Stimulated activated naive CD8-positive, alpha-beta T cell treated with anti-CD3 and anti-CD28 coated beads, Interleukin-15, amount 100 ng/mL, for 72 hours (primary cell): ENCODE measurements at places on chromosomes 13 and 19.

DNA sequence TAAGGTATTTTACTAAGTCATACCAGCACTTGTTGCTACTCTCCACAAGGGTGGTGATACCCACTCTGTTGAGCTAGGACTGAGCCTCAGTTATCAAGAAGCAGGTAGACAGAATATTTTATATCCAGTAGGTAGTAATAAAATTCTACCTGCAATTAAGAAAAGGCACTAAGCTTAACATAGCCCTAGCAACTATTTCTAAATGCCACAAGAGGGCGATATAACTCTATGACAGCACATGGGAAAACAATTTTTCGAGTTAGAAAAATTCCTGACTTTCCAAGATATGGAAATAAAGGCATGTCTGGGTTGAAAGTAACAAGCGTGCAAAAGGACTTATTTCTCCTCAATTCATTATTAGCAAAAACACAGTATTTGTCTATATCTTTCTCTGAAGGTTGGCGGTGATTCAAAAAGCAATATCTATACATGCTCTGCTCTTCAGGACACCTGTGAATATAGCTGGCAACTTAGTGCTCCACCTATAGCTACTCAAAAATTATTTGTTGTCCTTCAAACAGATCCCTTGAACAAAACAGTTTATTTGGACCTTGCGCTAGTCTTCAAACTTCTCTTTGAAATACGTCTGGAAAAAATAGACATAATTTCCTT is 14.7 kb downstream of the CCDC169 start:
- no peak for DNase-seq

DNA sequence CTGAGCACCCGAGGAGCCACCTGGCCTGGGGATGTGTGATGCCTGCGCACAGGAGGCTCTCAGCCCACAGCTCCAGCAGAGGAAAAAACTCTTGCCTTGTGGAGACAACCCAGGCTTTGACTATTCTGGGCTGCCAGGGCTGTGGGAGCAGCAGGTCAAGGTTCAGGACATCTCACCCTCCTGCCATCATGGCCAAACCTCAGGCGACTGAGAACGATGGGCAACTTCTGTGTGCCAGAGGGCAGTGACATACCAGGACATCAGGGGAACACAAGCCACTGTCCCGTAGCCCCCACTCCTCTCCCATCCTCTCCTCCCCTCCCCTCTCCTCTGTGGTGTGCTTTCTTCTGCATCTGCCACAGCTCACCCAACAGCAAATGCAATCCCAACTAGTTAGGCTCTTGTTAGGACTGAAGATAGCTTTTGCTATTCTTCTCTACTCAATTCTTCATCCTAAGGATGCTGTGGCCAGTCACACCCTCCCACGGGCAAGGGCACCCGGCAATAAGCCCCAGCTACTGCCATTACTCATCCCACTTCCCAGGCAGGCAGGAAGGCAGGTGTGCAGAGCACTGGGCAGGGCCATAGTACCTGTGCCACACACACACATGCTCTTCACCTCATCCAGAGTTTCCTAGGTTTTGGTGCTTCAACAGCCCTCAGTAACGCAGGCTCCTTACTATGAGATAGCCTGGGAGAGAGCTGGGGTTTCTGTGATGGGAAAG is 16.8 kb downstream of the ELL start:
- no peak for DNase-seq

- DNase-seq, result no peak
Measured at GRCh38 chr19:16822648-16823047, 6.5 kb upstream of the SIN3B start.

GRCh38 chr13:36681894-36682624 is 8.2 kb downstream of the SERTM1 start:
- no peak for DNase-seq

GRCh38 chr13:96519380-96519779 is 429.5 kb downstream of the HS6ST3 start:
- DNase-seq, result no peak

DNA sequence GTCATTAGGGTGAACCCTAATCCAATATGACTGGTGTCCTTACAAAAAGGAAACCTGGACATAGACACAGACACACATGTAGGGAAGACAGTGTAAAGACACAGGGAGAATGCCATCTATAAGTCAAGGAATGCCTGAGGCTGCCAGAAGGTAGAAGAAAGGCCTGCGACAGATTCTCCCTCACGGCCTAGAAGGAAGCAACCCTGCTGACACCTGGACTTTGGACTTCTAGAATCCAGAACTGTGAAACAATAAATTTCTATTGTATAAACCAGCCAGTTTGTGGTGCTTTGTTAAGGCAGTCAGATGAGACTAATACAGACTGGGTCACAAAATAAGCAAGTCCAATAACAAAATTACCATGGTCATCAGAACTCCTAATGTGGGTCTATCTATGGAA is 120.4 kb downstream of the ENOX1 start:
- DNase-seq, result no peak

DNA sequence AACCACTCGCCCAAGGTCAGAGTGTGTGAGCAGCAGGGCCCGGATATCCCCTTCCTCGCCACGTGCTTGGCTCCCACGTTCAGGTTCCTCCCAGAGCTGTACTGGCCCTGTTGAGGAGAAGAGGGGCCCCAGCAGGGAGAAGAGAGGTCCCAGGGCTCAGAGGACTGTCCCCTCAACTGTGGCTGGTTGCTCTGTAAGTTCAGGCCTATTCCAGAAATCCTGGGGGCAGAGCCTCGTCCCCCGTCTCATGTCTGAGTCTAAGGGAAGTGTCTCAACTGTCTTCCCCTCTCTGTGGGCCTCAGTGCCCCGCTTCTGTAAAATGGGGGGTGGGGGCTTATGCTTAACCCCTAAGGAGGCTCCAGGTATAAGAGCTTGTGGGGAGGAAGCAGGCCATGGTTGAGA is 3.9 kb downstream of the PPP5C start:
- DNase-seq, result no peak

DNA sequence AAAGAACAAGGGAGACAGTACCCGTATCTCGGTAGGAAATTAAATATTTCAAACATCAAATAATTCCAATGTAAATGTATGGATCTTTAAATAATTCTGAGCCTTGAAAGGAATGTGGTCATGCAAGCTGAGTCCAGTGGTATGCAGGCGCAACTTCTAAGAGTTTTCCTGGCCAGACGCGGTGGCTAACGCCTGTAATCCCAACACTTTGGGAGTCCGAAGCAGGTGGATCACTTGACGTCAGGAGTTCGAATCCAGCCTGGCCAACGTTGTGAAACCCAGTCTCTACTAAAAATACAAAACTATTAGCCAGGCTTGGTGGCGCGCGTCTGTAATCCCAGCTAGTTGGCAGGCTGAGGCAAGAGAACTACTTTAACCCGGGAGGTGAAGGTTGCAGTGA is 1.1 kb upstream of the ZNF845 start:
- DNase-seq, result no peak

DNA sequence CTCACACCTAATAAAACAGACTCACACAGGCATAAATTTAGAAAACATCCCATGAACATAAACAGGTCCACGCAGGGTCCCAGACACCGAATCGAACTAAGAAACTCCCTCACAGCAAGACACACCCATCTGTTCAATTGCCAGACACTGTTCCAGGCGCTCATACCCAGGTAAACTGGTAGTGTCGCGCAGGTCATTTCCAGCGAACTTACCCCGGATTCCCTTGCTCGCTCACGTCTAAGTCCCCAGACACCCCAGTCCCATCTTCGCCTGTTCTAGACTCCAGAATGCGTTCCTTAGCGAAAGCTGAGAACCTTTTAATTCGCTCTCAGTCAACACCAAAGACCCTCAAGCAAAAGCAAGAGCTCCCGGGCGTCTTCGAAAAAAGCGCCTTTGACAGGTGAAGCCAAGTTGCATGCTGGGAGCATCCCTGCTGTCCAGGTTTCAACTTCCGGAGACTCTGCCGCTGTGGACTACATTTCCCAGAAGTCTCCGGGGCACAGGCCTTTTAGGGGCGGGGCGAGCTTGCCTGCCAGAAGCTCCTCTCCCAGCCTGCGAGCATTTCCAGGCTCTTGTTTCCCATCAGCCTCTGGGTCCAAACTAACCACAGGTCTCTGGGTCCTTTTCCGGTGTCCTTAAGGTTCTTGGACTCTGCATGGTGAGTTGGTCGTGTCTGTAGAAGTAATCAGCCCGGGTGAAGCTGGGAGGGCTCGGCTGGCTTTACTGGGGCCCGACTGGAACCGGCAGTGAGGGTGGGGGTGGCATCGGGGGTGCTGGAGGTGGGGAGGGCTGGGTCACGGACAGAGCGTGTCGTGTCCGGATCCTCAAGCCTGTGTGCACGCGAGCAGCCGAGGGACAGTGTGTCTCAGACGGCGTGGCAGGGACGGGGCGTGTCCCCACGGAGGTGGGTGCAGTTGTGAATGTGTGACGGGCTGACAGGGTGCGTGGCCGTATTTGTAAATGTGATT is at the start of gene ZNF283:
Gene ZNF283, plus strand, starts transcription at position 535 of the 968 bp plus-strand sequence. CDS start 6,184 bp downstream, outside the sequence.
- peak; percentile 84 for DNase-seq

- no peak for DNase-seq
Measured at GRCh38 chr13:66700117-66700601, 530.0 kb downstream of the PCDH9 start.

DNA sequence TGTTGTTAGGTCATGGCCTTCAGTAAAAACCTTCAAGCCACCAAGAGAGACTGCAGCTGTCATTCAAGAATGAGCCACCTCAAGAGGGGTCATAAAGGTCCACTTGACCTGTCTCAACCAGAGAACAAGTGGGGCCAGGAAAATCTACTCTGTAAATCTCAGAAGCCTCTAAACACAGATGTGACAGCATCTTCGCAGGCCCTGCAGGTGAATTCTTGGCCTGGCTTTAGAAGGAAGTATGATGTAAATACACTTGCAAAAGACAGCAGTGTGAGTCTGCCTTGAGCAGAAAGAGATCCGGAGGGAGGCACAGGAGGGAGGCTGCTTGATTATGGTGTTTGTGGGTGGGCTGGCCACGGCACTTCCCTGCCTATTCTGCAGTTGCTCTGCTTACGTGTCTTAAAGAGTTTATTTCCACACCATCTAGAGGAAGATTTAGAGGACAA is 1082.9 kb downstream of the UQCRFS1 start:
- DNase-seq, result no peak

DNA sequence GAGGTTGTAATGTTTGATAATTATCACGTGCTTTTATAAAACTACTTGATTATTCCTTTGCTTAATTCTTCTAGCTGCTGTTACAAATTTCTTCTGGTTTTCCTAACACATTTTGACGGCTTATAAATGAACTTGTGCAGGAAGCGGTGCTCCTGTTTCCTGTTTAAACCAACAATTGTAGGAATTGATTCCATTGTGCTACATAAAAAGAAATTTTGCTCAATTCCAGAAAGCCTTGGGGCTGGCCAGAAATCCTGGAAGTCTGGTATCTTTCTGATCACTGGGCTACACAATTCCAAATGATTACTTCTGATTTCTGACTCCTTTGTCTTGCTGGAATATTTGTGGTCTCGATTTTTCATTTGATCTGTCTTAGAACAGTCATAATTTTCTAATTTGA is 14.9 kb downstream of the RFC3 start:
- no peak for DNase-seq

- peak; percentile 36 for DNase-seq
Measured at GRCh38 chr13:25300861-25301346, 521 bp upstream of the NUP58 start.

DNA sequence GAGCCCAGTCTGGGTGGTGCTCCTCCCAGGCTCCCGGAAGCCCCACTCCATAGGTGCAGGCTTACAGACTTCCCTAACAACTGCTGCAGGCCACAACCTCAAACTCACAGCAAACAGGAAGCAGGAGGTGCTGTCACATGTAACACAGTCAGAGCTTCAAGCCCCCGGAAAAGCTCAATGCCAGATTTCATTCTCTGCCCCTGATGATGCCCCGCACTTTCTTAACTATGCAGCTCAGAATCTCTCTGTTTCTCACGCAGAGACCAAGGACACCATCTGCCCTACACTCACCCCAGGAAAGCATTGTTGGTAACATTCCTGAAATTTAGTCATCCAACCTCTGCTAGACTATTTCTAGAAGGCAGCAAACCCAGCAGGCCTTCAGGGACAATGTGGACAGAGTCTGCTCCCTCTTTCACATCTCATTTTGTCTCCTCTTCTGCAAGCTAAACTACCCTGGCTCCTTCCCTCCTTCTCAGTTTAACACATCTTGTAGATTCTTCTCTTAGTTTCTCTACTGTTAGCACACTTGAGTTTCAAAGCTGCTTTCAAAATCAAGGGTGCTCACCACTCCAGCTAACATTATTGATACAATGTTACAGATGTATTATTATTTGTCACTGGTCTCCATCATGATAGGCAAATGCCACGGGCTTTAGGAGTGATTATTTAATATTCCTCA is 162.5 kb downstream of the KCTD12 start:
- DNase-seq, result peak; percentile 1

DNA sequence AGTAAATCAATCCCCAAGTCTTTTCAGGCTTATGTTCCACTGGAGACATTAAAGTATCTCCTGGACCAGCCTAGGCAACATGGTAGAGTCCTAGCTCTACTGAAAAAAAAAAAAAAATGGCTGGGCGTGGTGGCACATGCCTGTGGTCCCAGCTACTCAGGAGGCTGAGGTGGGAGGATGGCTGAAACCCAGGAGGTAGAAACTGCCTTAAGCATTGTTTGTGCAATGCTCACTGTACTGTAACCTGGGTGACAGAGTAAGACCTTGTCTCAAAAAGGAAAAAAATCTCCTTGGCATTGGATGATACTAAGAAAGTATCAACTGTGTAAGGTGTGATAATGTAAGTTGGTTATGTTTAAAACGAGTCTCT is 8.8 kb downstream of the KLK8 start:
- DNase-seq, result no peak

GRCh38 chr13:100290165-100290801 is 201.4 kb downstream of the PCCA start:
- DNase-seq, result no peak

GRCh38 chr19:6730153-6730804 is 7.1 kb downstream of the GPR108 start:
- DNase-seq, result no peak

DNA sequence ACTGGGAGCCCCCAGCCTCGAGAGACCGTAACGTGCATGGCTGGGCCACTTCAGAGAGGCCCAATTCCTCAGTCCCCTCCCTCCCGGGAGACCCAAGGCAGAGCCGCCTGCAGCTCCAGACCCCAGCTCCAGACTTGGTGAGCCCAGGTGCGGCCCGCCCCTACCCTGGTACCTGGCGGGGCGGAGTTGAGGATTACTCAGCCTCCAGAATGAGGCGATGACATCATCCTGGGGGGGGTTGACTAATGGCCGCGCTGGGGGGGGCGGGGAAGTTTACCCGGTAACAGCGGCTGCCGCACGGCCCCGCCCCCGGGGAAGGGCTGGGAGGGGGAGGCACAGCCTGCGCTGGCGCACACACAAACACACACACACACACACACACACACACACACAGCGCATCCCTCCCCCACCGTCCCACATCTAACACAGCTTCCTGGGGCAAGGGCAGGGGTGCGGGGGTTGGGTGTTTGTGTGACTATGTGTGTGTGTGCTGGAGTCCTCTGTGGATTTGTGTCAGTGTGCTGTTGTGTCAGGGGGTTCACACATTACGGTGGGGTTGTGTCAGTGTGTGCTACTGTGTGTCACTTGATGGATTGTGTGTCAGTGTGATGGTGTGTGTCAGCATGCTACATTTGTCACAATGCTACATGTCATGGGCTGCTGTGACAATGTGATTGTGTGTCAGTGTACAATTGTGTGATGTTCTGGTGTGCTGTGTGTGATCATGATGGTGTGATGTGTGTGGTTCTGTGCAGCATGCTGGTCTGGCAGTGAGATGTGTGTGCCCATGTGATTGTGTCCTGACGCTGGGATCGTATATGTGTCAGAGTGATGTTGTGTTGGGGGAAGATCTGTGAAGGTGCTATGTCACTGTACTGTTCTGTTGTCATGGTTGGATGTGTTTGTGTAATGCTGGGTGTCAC is 10.3 kb upstream of the BBC3 start:
- peak; percentile 77 for DNase-seq

- DNase-seq, result no peak
Measured at GRCh38 chr13:98537740-98538139, 39.2 kb downstream of the STK24 start.
